Lung microvascular endothelial cell (primary cell): ENCODE measurements at places on chromosomes 16 and 17. TPM values are rescaled to one million over a fixed set of nuclear protein-coding genes. Genes with fewer than 3 reads are reported as not detected.

DNA sequence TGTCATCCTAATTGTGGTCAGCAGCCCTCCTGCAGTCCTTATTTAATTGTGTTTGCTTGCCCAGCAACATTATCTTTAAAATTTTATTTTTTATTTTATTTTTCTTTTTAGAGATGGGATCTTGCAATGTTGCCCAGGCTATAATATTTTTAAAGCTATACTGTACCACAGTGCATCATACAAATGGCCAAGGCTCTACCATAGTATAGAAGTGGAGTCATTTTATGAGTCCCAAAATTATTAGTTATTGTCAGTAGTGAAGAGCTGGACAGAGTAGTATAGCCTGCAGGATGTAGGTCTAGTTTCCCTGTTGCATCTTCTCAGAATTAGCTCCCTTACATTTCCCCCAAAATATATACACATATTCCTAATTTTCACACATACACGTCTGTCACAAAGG is 44.1 kb downstream of the GAN start:
- DNase-seq = no peak

GRCh38 chr16:84464116-84464515 is 40.3 kb downstream of the MEAK7 start:
- no peak for DNase-seq

DNA sequence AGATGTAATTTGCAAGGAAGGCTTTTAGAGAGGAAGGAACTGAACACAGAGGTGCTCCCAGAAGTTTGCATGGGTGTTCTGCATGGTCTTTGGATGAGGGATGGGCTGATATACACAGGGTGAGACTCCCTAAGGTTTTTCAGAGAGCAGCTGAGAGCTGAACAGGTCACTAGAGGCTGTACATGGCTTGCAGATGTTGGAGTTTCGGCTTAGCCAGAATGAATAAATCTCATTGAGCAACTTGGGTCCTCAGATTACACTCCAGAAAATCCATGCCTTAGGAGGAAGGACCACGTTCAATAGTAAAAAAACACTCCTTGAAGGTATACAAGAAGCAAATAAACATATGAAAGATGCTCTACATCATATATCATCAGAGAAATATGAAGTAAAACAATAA is 7.5 kb upstream of the ITGB3 start:
- DNase-seq = no peak

DNA sequence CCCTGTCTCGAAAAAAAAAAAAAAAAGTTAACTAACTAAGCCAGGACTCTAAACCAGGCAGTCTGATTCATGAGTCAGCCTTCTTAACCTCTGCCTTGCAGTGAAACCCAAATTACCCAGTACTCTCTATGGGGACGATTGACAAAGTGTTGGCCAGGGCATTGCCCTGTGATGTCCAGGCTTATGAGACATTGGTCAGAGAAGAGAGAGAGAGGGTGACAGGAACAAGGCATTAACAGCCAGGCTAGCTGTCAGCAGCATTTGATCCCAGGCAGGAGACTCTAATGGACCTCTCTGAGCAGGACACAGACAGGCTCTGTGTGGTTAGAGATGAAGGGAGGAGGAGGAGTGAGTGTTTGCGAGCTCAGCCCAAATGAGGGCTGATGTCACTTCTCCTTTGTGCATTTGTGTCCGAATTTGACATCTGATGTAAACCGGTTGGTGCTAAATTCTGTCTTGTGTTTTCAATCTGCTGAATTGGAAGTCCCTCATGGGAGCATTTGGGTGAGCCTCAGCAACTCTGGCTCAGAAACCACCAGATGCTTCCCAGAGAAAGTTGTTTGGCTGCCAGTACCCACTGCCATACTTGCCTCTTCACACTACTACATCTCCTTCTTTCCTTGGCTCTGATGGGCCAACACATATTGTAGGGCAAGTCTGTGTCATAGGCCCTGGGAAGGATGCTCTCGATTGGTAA is 4.3 kb upstream of the MYL4 start:
- no peak for DNase-seq

GRCh38 chr16:86727632-86728031 is 149.3 kb downstream of the FOXL1 start:
- DNase-seq = no peak

Gene TMC6
- total RNA-seq = 20.9 and 31.9 TPM in 2 replicates

DNA sequence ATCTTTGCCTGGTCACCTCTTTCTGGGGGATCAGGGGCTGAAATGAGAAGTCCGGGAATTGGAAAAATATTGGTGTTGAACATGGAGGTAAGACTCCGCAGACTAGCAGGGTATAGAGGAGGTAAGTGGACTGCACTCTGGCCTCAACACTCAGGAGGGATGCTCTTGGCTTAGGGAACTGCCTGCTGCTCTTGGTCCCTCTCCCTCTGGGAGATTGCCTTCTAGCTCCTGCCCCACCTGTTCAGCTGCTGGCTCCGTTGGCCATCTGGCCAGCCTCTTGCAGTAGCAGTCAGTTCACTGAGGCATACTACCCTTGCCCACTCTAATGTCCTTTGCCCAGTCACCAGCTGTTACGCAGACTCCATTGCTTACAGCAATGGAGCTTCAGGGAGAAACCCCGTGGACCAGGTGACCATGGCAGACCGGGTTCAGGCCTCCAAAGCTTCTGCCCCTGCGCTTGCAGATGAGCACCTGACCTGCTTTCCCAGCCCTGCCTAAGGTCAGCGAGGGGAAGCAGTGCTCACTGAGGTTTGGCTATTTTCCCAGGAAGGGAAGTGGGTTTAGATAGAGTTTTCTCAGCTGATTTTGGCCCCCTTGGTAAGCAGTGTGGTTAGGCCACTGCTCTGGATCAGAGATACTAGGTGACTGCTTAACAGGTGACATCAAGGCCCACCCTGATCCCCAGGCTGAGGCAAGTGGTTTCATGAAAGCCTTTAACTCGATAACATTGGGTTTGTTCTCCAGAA is 11.9 kb downstream of the CDK5RAP3 start:
- peak; percentile 25 for DNase-seq

- no peak for DNase-seq
Measured at GRCh38 chr17:8941520-8941919, 24.0 kb downstream of the PIK3R5 start.

Gene HOXB1
- not detected in 2 replicates for total RNA-seq

DNA sequence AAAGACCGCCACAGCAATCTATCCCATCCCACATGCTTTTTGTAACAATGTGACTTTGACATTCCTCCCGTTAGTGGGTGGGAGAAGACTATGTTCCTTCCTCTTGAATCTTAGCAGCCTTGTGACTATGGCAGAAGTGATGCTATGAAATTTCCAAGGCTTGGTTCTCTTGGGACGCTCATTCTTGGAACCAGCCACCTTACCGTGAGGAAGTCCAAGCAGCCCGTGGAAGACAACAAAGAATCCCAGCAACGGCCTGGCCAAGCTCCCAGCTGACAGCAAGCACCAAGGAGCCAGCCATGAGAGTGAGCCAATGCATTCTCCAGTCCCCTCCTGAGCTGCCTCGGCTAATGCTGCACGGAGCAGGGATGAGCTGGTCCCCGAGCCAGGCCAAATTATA is 62.3 kb downstream of the VPS53 start:
- DNase-seq = no peak

DNA sequence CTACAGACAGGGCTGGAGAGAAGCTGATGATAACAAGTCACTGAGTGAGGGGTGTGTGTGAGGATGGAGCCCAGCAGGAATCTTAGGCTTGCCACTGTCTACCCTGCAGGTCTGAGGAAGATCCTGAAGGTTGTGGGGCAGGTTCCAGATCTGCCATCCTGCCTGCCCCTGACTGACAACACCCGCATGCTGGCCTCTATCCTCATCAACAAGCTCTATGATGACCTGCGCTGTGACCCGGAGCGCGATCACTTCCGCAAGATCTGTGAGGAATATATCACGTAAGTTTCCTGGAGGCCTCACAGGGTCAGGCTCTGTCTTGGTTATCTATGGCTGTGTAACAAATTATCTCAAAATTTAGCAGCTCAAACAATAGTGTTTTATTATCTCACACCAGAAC is 16.3 kb downstream of the UNC45B start:
- DNase-seq = no peak

- peak; percentile 75 for DNase-seq
Measured at GRCh38 chr16:77172951-77173350, 18.0 kb upstream of the MON1B start.

DNA sequence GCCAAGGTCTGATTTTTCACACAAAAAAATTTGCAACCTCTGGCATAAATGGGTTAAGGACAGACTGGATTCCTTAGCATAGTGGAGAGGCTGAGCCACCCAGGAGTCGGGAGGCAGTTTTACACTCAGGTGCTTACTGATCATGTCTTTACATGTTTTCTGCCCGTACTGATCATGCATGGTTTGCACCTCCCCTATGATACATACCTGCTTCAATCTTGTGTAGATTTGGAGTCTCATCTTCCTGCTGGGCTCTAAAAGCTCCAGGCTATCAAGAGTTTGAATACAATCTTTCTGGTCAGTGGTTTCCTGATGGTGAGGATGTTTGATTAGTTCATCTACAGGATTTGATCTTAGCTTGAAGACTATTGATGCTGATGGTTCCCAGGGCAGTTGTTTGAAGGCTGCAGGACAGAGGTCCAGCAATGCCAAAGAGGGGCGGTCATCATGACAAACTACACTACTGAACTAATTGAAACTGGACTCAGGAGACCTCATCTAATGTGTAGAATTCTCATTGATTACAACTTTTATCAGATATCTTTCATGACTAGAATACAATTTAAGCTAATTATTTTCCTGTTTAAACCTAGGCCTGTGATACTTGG is 6.9 kb downstream of the C1QBP start:
- no peak for DNase-seq

DNA sequence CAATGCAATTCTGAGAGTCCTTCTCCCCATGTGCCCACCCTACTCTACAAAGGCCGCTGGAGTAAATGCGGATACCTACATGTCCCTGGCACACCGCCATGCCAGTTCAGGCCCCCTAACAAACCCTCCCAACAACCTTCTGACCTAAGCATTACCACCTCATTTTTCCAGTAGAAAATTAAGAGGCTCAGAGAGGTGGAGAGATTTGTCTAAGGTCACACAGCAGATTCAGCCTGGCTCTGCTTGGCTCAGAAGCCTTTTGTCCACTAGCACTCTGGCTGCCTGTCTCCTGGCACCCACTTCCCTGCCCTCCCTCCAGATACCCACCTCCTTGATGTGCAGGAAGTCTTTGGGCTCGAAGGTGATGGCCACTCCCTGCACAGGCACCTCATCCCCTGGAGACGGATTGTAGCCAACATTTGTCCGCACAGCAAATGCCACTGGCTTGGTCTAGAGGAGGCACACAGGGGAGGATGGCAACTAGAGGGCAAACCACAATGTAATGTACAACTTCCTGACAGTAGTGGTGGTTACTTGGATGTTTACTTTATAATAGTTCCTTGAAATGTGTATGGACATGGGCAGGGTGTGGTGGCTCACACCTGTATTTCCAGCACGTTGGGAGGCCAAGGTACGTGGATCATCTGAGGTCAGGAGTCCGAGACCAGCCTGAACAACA is 10.2 kb downstream of the CACNB1 start:
- DNase-seq = no peak

GRCh38 chr16:69253870-69254341 is 57.2 kb upstream of the VPS4A start:
- peak; percentile 8 for DNase-seq

Gene HBZ
- not detected in 2 replicates for total RNA-seq

Gene EIF3CL
- 86.1 and 89.8 TPM in 2 replicates for total RNA-seq

Gene MT1G
- total RNA-seq = not detected in 2 replicates

DNA sequence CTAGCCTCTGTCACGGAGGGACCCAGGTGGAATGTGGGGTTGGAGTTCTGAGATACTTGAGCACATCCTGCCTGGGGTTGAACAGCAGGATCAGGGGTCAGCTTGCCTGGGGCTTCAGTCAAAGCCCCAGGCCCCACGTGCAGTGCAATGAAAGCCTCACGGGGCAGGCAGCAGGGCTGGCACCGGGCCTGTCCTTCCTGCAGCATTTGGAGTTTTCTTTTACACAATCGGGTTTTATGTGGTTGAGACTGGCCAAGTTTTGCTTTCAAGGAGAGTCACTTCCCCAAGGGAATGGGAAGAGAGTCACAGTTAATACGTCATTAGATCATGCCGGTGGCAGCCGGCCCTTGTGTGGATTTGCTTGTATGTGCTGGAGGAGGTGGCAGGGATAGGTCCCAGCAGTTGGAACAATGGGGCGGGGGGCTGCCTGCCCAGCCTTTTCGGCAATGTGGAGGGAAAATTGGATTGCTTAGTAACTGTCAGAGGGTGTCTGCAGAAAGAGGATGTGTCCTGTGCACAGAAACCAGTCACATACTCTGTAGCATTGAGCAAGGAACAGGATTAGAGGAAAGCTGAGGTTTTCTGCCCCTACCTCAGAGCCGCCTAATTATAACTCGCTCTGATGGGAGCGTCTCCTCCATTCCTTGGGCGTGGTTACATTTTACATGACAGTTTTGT is 4.5 kb downstream of the RMI2 start:
- DNase-seq = no peak

- no peak for DNase-seq
Measured at GRCh38 chr17:2821868-2822267, 25.6 kb downstream of the RAP1GAP2 start.
